Stimulated activated CD4-positive, alpha-beta T cell treated with anti-CD3 and anti-CD28 coated beads, Interleukin-4, amount 100 ng/mL, for 24 hours (primary cell): ENCODE measurements at places on chromosomes 2 and 18.

DNA sequence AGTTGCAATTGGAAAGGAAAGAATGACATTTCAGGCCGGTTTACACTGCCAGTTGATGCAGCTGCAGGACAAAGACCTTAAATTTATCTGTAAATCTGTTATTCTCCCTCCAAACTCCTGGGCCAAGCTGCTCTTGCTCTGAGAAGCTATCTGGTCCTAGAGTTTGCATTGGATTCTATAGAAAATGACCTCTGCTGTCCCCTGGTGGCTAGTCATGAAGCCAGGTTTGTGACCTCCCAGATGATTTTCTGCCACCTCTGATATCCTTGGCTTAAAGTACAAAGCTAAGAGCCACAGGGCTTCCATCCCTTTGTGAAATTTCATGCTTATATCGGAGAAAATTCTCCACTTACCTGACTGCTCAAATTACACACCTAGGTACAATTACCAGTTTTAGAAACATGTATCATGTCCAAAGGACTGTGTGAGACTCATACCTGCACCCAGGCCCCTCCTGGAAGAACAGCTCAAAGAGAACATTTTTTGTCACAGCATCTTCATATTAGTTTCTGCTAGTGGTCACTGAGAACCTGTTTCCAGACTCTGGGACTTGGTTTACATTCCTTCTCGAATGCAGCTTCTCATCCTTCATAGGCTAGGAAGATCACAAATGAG is 28.9 kb upstream of the IER3IP1 start:
- DNase-seq, result peak; percentile 45

DNA sequence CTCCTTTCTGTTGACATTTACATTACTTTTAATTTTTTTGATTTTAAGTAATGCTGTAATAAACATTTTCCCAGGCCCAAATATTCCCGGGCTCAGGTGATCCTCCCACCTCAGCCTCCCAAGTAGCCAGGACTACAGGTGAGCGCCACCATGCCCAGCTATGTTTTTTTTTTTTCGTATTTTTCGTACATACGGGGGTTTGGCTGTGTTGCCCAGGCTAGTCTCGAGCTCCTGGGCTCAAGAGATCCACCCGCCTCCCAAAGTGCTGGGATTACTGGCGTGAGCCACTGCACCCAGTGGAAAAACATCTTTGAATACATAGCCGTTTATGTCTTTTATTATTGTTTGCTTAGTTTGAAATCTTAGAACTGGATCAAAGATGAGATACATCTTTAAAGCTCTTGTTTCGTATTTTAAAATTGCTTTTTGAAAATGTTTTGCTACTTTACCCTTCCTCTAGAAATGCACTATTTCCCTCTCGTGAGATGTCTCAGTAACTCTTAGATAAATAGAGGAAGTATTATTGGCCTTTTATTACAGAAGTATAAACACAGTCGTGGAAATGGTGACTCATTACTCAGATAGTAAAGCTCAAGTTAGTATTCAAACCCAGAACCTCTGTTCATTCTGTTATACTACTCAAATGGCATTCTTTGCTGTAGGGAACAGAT is 2.4 kb downstream of the SMCHD1 start:
- DNase-seq, result no peak

DNA sequence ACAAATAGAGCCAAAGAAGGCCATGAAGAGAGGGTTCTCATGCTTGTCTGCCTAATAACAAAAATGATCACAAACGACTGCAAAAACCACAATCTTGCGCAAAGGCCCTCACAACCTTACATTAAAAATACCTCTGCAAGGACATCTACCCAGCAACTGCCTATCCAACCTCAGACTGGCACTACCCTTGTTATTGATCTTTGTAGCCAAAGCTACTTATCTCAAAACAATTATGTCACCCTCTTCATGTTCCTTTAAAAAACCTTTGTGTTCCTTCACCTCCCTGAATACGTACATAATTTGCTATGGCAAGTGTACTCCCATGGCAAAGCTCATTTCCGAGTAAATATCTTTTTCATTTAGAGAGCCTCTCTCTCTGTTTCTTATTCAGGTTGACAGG is 44.1 kb downstream of the TMEM163 start:
- DNase-seq, result no peak

DNA sequence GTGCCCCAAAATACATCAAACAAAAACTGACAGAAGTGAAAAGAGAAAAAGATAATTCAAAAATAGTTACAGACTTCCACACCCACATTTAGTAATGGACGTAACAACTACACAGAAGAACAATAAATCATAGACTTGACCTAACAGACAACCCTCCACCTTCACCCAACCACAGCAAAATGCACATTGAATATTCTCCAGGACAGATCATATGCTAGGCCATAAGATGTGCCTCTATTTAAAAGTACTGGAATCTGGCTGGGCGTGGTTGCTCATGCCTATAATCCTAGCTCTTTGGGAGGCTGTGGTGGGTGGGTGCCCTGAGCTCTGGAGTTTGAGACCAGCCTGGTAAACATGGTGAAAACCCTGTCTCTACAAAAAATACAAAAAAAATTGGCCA is 20.0 kb downstream of the SLC66A2 start:
- no peak for DNase-seq

DNA sequence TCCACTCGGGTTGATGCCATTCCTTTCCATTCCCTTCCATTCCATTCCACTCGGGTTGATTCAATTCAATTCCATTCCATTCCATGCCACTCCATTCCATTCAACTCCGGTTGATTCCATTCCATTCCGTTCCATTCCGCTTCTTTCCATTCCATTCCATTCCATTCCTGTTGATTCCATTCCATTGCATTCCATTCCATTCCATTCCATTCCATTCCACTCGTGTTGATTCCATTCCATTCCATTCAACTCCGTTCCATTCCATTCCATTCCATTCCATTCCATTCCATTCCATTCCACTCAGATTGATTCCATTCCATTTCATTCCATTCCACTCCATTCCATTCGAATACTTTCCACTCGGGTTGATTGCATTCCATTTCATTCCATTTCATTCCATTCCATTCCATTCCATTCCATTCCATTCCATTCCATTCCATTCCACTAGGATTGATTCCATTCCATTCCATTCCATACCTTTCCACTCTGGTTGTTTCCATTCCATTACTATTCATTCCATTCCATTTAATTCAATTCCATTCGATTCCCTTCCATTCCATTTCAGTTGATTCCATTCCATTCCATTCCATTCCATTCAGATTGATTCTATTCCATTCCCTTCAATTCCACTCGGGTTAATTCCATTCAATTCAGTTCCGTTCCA is 1141.8 kb downstream of the RPIA start:
- DNase-seq, result no peak

DNA sequence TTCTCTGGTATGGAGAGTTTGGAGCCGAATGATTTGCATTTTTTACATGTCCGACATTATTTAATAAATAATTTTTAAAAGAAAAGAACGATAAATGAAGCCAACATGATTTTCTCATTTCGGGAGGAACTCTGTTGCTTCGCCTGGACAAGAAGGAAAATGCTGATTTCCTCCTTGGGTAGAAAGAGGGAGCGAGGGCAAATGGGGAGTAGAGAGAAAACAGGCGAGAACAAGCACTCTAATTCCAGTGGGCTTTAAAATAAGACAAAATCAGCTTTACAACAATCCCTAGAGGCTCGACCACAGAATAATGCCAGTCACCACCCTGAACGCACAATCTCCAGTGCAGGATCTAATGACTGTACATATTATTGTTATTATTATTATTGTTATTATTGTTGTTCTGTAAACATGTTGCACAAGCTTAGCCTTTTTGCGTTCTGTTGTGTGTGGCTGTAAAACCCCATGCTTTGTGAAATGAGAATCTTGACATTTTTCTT is 3.7 kb downstream of the DLX1 start:
- DNase-seq, result no peak

- DNase-seq, result no peak
Observed at GRCh38 chr2:199940373-199940772, 14.9 kb downstream of the TYW5 start.

DNA sequence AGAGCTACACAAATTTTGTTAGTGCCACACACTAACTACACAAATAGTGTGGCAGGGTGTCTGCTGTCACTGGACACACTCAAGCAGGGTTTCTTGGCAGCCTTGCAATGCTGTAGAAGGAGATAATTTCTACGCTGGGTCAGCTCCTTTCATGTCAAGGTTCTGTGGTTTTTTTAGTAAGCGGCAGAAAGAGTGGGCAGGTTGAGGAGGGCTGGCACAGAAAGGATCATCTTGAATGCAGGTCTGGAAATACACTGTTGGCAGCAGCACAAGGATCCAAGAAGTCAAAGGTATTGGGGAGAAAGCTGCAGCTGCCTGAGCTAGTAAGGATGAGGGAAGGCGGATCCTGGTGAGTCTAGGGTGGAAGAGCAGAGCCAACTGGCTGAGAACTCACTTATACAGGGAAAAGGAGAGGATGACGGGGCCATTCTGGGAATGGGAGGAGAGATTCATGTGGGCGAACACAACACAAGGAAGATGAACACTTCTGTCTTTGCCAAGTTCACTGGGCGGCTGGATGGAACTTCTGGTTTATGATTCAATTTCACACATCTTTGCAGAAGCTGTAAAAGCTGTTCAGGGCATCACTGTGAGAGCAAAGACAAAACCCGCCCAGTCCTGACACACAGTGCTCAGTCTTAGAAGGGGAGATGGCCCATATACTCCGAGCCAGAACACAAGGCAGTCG is 16.9 kb upstream of the CYRIA start:
- DNase-seq, result no peak

- no peak for DNase-seq
Observed at GRCh38 chr2:132400901-132401240, 15.7 kb upstream of the GPR39 start.

GRCh38 chr2:217559084-217559483 is 443.7 kb downstream of the TNS1 start:
- no peak for DNase-seq

GRCh38 chr2:110832740-110833139 is 100.4 kb downstream of the ACOXL start:
- DNase-seq, result no peak
